ENCODE measurements at places on chromosomes 1 and 21.
A peak's percentile ranks its signal among the peaks of the same experiment; 100 is the strongest.

DNA sequence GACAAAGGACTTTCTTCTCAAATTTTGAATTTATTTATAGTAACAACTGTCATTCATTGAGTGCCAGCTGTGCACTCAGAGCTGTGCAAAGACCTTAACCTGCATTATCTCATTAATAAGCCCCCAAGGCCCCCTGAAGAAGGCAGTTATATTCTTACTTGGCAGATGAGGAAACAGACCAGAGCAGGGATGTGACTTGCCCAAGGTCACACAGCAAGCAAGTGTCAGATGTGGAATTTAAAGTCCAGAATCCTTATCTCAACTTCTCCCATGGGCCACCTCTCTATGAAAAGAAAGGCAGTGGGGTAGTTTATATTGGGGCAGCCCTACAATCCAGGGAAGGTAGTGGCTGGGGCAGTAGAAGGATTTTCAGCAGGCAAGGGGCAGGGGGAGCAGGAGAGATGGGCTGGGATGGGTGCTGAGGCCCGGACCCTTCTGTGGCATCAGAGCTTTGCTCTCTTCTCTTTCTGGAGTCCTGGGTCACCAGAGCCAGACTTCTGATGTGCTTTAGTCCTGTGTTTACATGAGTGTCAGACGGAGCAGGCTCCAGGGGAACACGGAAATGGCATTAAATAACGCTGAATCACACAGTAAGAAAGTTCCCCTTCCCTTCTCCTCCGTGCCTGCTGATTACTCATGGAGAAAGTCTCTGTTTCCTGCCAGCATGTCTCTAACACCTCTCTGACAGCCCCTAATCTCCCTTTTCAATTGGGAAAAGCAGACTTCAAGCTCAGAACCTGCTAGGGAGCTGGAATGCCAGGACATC is 39.5 kb downstream of the EPHB2 start:
- DNase-seq: no peak

GRCh38 chr1:183582021-183582713 is 8.1 kb downstream of the NCF2 start:
- DNase-seq: no peak

DNA sequence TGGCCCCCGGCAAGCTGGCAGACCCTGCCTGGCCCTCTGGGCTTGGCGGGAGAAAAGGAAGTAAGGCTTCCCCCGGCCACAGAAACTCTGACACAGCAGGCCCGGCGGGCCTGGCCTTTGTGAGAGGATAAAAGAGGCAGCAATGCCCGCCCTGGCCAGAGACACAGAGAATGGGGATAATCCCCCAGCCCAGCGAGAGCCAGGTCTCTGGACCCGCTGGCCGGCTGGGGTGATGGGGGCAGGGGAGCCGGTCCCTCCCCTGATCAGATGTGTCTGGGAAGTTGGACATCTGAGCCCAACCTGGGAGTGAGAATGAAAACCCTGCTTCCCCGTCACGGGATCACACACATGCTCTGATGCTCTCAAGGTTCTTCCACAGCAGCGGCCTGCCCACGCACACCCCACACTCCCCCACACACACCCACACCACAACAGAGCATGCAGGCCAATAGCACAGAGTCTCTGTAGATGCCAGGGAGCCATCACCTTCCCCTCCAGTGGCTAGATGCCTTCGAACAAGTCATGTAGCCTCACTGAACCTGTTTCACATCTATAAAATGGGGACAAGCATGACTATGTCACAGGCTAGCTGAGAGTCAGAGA is 4.2 kb downstream of the RSPO1 start:
- no peak for DNase-seq

DNA sequence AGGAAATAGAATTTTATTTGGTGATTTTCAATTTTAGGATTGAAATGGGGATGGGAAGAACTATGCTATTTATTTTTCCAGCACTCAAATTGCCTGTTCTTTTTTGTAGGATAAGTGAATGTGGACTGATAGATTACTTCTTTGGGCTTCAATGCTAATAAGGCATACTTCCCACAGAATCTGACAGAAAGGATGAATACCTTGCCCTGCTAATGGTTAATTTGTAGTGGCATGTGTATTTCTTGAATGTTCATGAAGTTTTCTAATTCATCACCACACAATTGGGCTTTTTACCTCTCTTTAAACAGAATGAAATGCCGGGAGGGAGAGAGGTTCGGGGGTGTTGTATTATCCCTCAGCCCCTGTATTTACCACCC is 369.1 kb upstream of the ADGRL2 start:
- no peak for DNase-seq

DNA sequence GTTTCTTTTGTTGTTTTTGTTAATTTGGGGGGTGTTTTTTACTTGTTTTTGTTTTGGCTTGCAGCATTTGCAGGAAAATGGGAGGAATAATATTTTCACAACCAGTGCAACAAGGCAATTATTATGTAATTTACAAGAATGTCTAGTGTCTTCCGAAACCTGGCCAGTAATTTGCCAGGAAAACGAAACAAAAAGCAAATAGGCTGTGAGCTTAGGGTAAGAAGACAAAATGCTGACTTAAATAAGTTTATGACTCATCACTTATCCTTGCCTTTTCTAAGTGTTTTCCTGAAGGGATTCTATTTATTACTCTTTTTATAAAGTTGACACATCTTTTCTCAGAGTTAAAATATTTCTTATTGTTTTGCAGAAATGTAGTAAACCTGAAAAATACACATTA is 49.8 kb downstream of the KCNT2 start:
- no peak for DNase-seq

DNA sequence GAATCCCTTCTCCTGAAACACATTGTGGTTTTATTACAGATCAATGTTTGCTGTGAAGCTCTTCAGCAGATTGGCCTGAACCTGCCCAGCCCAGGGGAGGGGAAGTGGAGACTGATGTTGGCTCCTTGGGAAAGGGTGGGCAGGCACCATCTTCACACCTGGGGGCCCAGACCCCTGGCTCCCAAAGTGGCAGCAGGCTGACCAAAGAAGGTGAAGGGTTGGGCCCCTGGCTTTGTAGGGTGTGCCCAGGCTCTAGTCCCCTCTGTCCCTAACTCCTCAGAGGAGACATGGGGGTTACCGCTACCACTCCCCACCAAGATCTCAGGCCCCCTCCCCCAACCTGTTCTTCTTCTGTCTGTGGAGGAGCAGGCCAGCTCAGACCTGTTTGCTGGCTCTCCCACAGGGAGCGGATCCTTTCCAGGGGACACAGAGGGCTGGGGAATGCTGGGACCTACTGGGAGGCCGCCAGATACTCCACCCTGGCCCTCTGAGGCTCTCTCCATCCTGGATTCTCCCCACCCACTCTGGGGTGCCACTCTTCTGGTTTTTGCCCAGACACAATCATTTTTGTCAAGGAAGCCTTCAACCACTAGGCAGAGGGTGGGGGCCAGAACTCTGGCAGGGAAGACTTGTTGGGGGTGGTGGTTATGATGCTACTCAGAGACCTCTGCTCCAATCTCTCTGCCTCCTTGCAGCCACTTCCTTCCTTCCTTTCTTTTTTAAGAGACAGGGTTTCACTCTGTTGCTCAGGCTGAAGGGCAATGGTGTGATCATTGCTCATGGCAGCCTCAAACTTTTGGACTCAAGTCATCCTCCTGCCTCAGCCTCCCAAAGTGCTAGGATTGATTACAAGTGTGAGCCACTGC is 5.0 kb upstream of the EFNA3 start:
- DNase-seq: peak; percentile 18

GRCh38 chr1:244615301-244615700 is 37.6 kb upstream of the DESI2 start:
- no peak for DNase-seq
